ENCODE measurements at places on chromosomes 13 and 19.
A peak's percentile ranks its signal among the peaks of the same experiment; 100 is the strongest.

GRCh38 chr19:50658441-50659317, 9.4 kb downstream of the C19orf81 start:
- peak; percentile 57 for DNase-seq

DNA sequence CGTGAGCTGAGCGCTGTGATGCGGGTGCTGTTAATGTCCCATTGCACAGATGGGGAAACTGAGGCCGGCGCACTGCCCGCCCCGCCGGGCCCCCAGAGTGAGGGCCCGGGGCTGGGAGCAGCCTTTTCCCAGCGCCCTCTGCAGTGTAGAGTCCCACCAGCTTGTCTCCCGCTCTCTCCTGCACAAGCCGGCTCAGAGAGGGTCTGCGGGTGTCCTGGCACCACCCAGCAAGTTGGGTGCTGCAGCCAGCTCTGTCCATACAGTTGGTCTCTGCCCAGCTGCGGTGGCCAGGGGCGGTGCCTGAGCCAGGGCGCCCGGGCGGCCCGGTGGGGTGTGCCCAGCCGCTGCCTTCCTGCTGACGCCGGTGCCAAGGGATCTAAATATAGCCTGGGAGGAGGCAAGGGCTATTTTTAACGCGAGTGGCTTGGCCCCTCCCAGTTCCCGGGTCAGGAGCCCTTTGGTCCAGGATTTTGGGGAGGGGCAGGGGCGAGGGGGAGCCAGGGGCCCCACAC, 19.3 kb downstream of the GADD45B start:
- peak; percentile 53 for DNase-seq

DNA sequence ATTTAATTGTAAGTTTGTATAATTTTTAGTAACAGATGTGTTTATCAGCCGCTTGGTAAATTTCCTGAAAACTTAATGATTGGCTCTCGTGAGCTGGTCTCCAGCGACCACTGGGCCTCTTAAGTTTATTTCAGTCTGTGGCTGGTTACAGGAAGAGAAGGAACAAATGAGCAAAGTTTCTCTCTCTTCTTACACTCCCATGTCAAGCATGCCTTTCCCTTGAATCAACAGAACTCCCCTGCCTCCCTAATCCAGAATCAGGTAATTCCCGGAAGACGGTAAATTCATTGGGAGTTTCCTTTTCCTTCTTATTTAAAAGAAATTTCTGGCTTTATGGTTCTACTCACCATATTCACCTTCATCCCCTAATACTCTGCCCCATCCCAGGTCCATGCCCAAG, 52.5 kb upstream of the POMP start:
- no peak for DNase-seq

DNA sequence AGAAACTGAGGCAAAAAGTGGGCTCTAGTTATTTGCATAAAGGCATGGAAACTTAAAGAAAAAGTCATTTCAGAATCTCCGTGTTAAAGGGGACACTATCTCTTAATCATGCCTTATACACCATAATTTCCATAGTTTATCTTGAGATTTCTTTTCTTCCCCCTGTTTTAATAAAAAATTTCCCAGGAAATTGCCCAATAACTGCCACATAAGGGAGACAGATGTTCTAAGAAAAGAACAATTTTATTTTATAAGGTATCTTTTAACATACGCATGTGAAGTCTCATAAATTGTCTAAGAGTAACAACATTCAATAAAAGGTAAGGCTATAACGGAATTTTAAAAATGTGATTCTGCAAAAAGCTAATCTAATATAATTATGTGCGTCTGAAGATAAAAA, 371.3 kb downstream of the IRS2 start:
- no peak for DNase-seq

- no peak for DNase-seq
These were observed 464.8 kb downstream of the COG6 start for GRCh38 chr13:40120288-40120687.

DNA sequence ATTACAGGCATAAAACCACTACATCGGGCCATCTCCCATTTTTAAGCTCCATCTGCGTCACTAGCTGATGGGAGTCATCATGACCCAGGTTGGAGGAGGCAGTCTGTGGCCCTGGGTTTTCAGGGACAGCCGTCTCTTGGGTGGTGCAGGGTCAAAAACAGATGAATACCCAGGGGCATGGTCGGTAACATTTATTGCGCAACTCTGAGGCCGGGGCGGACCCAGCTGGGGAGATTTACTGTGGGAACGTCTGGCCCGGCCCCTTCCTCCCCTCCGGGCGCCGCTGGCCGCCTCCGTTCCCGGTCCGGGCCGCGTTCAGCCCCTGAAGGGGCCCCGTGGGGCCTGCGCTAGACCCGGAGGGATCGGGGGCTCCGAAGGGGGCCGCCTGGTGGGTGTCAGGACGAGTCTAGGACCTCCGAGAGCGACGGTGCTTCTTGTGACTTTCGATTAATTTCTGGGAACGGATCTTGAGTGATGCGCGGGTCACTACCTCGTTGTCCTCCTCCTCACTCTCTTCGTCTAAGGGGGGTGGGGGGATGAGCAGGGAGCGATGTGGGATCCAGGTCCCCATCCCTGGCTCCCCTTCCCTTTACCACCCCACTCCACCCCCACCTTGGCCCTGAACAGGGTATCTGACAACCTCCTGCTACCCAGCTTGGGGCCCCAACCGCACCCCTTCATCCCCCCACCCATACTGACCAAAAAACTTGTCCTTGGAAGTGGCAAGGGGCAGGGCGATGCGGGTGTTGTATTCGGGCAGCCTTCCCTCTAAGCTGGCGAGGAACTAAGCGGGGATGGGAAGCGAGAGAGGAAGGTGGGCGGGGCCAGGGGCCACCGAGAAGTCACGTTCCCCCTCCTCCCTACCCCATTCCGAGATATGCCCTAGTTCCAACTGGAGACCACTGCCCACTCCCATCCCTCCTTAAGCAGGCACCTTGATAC, 1.6 kb upstream of the RGL3 start:
- DNase-seq, result no peak

- no peak for DNase-seq
These were observed 35.3 kb upstream of the SLC10A2 start for GRCh38 chr13:103101500-103101899.

- no peak for DNase-seq
These were observed 64.9 kb upstream of the RNF113B start for GRCh38 chr13:98241976-98242375.

- no peak for DNase-seq
These were observed 7.5 kb downstream of the DNAJC3 start for GRCh38 chr13:95684418-95684817.

DNA sequence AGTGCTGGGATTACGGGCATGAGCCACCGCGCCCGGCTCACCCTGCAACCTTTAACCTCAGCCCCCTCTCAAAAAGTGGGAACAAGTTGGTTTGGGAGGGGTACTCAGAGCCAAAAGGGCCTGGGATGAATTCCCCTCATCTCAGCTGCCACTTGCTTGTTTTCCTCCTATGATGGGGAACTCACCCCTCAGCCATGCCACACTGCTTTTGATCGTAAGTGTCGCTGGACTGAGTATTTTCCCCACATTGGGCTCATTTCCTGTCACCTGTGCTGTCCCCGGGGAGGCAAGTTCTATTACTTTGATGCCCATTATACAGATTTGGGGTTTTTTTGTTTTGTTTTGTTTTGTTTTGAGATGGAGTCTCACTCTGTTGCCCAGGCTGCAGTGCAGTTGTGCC, 6.5 kb downstream of the R3HDM4 start:
- DNase-seq, result peak; percentile 62

DNA sequence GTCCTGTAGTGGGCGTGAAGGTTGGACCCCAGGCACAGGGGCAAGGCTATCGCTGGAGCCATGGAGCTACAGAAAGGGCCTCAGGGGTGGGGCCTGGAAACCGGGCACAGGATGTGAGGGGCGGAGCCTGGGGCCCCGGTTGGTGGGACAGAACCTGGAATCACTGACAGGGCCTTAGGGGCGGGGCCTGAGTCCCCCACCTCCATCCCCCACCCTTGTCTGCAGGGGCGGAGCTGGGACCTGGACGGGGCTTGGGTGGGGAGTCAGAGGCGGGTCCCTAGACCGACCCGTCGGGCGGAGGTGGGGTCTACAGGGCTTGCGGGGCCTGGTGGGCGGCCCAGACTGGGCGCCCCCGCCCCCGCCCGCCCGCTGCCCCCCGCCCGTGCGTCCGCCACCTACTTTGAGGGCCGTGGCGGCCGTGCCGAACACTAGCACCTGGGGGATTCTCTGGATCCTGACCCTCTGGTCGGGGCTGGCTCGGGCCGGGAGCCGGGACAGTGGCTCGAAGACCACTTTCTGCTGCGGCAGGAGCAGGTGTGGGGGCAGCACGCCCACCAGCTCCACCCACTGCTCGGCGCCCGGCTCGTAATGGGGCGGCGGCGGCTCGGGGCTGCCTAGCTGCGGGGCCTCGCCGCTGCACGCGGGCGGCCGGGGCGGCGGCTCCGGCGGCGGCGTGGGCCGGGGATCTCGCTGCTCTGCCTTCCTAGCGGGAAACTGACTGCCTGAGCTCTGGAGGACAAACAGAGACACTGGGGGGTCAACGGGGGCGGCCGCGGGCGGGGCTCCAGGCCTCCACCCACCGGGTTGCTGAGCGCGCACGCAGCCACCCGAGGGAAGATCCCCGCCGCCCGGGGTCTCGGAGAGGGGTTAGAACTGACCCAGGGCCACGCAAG, 26.3 kb downstream of the DCAF15 start:
- DNase-seq, result peak; percentile 50

DNA sequence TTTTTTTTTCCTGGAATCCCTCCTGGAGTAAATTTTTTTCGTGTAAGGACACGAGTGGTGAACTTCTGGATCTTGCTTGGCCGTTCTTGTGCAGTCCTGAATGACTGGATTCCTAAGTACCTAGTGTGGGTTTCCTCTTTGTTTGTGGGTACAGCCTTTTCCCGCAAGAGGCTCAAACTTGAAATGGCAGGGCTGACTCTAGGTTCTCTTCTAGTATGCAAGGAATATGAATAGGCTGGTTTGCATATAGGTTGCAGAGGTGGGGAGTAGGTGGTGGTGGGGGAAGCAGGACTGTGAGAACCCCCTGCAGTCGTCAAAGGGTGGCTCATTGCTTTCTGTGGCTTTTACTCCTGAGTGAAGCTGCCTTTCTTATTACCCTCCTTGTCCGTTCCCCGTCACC, 13.6 kb downstream of the UBAC2 start:
- DNase-seq, result no peak

DNA sequence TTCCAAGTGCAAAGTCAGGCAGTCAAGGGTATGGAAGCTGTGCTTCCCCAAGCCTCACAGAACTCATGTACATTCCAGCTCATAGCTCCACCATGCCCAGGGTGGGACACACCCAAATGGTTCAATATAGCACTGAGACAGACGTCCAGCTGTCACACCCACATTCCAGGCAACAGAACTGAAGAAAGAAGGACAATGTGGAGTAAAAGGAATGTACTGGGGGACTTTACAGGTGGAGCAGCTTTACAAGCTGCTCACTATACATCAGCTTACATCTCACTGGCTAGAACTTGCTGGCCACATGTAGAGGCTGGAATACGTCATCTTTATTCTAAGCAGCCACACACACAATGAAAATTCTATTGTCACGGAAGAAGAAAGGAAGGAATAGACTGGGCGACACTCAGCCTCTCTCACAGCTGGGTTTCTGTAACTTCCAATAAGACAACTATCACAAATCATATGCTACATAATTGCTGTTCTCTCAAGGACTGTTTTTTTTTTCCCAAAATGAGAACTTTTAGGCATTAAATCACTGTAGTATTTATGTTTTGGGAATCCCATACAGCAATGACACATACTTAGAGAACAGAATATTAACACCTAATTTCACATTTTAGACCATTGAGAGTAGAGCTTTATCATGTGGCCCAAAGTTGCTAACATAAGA, 86.1 kb downstream of the KLF12 start:
- DNase-seq, result no peak

DNA sequence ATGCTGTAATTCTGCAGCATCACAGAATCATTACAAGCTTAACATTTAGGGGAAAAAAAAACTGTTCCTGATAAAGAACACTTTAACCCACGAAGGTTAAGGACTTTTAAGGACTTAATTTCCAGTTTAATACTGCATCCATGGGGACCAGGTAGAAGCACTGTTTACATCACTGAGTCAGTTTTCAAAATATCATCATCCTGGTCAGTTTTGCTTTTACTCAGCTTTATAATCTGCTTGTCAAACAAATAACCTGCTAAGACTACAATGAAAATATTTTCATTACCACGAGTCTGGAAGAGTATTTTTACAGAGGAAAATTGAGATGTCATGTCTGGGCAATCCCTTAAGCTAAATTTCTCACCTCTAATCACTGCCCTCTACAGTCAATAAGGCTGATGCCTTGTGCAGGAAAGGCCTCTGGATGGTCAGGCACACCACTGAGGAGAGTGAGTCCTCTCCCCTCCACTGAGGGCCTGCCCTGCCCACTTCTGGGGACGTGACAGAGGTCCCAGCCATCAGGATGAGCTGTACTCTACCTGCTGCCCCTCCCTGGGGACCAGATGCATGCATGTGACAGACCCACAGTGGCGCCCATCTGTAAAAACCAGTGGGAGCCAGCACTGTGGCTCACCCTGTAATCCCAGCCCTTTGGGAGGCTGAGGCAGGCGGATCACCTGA, 31.0 kb downstream of the FOXO1 start:
- DNase-seq, result no peak

- DNase-seq, result no peak
These were observed 3.1 kb downstream of the CA11 start for GRCh38 chr19:48642862-48643261.

DNA sequence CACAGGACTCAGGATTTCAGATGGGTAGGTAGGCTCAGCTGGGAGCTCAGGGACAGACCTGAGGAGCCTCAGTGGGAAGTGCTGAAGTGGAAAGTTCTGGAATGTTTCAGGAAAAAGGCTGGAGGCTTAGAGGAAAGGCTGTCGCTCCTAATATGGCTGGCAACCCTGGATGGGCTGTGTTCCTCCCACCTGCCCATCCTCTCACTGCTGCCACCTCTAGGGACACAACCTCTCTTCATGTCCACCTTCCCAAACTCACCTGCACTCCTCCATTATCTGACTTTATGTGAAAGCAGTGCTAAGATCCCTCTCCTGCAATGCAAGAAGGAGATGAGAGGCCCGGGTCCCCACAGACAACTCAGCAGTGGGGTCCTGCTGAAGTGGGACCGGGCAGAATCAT, 5.8 kb upstream of the CEACAM21 start:
- no peak for DNase-seq

GRCh38 chr19:47608969-47609905, at the start of gene BICRA:
Gene BICRA (plus strand): TSS chr19:47609134. CDS start chr19:47673575, 64,441 bp downstream.
- DNase-seq, result peak; percentile 82

- DNase-seq, result no peak
These were observed 2859.0 kb upstream of the PCDH20 start for GRCh38 chr13:64274481-64275217.

- DNase-seq, result peak; percentile 79
These were observed 5.7 kb upstream of the MRPS31 start for GRCh38 chr13:40776681-40777165.
